ENCODE measurements at places on chromosomes 6 and 20.

- no peak for DNase-seq
These were observed 9.1 kb upstream of the MDGA1 start for GRCh38 chr6:37706749-37707148.

- DNase-seq: no peak
These were observed 292.8 kb downstream of the CDC5L start for GRCh38 chr6:44680202-44680720.

DNA sequence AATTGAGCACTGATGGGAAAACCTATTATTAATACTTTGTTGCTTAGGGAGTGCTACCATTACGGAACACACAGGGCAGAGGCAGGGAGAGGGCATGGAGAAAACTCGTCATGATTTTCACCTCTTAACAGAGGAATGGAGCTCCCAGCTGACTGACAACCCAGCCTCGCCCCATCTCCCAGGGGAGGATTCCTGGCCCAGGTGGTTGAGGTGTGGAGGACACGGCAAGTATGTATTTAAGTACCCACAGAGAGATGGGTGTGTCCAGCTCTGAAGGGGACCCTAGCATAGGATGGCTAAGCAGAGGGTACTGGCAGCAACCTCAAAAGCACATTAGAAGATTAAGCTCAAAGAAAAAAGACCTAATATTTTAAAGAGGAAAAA, 261.9 kb upstream of the MOCS1 start:
- DNase-seq: no peak

- no peak for DNase-seq
These were observed 75.3 kb downstream of the SLC23A2 start for GRCh38 chr20:4925842-4926530.

- DNase-seq: no peak
These were observed 77.9 kb upstream of the TULP1 start for GRCh38 chr6:35590622-35591066.

GRCh38 chr6:138440758-138441357, 36.8 kb downstream of the HEBP2 start:
- no peak for DNase-seq

DNA sequence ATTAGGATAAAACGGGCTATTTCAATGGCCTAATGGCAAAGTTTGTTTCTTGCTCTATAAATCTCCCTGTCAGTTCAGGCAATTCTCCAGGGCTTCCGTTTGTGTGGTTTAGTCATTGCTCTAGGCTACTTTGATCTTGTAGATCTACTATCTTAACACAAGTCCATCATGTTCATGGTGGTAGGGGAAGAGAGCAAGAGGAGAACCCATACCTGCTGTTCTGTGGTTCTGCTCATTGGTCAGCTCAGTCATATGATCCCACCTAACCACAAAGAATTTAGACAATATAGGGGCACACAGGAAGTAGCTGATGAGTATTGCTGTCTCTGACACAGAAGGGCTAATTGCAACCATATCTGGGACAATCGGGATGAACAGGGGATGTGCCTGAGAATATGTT, 4.9 kb upstream of the DEK start:
- DNase-seq: no peak

- DNase-seq: no peak
These were observed 441.8 kb upstream of the DEFB115 start for GRCh38 chr20:30815577-30816181.

DNA sequence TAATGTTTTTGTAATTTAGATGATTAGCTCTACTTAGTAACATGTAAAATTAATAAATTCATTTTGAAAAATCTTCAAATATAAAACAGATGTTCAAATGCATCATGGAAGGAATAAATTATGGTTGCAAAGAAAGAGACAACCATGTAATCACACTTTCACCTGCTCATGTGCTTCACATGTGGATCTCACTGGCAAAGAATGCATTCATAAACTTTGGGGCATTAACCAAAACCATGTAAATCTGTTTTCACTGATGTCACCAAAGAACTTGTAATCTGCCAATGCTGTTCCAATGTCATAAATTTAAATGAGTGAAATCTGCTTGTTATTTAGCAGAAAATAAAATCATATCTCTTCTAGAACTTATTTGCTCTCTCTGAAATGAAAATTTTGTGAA, 142.7 kb downstream of the TENT5A start:
- DNase-seq: no peak

- DNase-seq: no peak
These were observed at the start of gene B3GAT2 for GRCh38 chr6:70956451-70957283. B3GAT2 (minus strand) TSS chr6:70957060; CDS start chr6:70956429, 631 bp downstream.

DNA sequence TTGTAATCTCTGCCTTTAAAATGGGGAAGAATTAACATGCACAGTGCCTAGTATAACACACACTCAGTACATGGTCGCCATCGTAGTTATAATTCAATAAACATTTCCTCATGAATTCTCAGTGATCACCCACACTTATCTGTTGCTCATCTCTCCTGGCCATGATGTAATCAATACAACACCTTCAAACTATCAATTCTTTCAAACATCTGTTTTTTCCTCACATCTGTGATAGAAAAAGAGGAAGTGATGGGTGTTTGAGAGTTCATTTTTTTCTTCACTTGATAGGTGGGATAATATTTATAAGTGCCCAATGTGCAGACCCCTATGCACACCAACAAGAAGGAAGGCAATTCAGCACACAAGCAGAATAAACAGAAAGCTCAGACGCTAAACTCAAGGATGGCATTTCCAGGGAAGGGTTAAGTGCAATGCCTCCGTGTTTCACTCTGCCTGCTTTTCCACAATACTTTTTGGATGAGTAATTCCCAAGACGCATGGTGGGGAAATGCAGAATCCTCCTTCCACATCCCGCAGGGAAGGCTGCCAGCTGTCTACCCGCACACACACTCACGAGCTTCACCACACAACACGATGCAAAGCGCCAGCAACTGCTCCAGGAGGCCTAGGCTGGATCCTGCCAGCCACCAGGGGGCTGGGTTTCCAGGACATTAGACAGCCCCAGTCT, 100.3 kb downstream of the GMPR start:
- DNase-seq: no peak

GRCh38 chr6:107692351-107692750, 131.8 kb downstream of the SCML4 start:
- DNase-seq: no peak

DNA sequence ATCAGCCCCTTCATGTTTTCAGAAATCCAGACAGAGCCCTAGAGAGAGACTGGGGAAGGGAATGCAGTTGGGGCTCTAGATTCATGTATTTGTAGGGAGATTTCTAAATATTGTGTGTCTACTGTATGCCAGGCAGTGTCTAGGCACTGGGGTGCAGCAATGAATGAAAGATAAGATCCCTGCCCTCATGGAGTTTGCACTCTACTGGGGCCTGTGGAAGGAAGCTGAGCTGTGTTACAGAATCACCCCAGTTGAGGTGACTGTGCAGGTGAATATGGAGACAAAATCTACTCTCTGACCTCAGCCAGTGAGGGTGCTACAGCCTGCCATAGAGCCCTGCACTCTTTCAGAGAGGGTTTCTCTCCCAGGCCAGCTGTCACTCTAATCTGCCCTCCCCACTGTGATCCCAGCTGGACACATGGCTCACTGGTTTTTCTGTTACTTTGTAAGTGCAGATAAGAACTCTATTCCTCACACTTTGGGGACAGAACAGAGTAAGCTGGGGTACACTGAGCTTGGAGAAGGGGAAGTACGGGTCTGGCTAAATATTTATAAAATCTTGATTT, 69.2 kb upstream of the E2F3 start:
- no peak for DNase-seq

GRCh38 chr6:86937219-86938079, at the start of gene HTR1E:
HTR1E (plus strand) TSS chr6:86937528; CDS start chr6:87015335, 77,807 bp downstream.
- no peak for DNase-seq

DNA sequence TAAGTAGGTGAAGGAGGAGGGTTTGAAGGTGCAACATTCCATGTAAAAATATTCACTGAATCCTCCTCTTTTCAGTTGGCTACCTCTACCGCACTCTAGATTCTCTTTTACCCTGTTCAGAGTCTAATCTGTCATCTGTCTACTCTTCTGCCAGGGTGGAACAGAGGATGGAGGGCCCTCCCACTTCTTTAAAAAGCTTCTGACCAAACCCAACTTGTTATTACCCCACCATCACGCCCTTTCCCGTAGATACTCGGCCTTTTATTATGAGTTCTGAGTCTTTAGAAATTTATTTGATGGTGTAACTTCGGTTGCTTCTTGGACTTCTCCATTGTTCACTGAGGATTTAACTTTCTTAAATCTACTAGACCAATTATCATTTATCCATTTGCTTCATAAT, 11.7 kb downstream of the STX11 start:
- no peak for DNase-seq

GRCh38 chr6:169427856-169428255, 174.2 kb upstream of the THBS2 start:
- DNase-seq: no peak

DNA sequence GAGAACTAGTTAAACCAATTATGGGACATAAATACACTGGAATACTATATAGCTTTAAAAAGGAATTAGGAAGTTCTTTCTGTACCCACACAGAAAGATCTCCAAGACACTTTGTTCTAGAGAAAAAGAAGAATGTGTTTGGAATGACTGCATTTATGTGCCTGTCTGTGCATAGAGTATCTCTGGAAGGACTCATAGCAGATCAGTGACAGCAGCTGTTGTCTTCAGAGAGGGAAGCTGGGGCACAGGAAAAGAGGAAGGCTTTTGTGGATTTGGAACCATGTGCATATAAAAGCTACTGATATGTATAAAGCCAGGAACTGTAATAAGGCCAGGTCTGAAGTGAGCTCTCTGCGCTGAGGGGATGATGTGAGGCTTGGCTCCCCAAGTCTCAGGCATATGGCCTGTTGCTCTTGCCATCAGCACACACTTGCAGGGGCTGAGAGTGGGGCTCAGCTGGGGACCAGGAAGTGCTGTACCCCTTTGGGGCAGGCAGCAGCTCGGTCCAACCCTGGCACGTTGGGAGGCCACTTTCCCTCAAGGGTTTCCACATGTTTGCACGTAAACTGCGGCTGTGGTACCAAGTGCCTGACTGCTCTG, 31.8 kb upstream of the CCDC167 start:
- DNase-seq: no peak

- no peak for DNase-seq
These were observed 76.8 kb downstream of the TCP11 start for GRCh38 chr6:35064290-35064689.

DNA sequence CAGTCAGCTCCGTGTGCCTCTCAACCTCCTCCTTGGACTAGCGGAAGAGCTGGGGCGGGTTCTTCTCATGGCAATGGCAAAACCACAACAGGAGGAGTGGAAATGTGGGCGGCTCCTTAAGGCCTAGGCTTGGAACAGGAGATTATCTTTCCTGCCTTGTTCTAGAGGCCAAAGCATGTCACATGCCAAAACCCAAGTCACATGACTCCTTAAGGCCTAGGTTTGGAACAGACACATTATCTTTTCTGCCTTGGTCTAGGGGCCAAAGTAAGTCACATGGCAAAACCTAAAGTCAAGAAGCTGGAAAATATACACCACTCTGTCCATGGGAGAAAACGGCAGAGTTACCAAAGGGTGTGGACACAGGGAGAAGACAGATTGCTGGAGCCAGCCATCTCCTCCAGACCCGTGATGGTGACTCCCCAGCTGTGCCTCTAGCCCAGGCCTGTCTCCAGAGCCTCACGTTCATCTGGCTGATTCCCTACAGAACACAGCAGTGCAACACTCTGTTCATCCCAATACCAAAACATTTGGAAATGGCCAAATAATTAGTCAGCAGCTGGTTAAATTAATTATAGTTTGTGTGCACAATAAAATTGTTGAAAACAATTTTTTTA, 34.2 kb downstream of the ANKRD60 start:
- DNase-seq: no peak

DNA sequence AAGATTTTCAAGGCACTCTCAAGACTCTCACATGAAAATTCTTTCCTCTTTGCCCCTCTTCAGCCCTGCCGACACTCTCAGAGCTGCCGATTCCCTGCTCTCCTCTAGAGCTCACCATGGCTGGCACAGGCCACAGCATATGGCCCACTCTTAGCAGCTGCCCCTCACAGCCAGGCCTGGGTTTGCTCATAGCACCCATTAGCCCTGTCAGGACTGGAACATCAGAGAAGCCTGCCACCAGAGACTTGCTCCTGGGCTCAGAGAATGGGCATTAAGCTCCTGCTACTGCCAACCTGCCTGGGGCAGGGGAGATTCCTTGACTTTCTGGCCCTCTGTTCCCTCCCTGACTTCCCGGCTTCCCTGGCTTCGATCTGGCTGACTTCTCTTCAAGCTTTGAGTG, 96.7 kb downstream of the LRFN2 start:
- DNase-seq: no peak

- DNase-seq: no peak
These were observed 235.2 kb downstream of the LRFN2 start for GRCh38 chr6:40352006-40352405.

- no peak for DNase-seq
These were observed 33.2 kb upstream of the TASP1 start for GRCh38 chr20:13671916-13672378.

DNA sequence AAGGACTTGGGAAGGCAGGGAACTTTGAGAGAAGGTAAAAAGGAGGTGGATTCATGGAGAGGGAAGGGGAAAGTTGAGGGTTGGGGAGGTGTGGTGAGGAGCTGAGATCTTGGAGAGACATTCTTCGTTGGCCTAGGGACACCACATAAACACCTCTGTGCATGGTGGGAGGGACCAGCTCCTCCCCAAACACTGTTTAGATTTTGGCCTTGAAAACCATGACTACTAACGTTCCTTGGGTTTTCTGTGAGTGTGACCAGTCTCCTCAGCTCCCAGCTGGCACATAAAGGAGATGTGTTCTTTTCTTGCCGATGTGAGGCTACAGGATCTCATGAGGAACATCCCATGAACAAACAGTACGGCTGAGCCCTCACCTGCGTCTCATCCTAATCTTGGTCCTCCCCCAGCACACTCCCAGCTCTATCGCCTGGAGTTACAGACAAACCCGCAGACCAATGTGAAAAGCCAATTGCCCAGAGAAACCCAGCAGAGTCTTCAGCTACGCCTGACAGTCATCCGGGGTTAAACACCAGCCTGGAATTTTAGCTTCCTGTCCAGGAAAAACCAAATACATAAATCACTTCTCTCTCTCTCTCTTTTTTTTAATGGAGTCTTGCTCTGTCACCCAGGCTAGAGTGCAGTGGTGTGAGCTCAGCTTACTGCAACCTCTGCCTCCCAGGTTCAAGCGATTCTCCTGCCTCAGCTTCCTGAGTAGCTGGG, 22.0 kb upstream of the DDR1 start:
- DNase-seq: no peak

GRCh38 chr6:163775313-163775712, 360.8 kb downstream of the QKI start:
- DNase-seq: no peak

DNA sequence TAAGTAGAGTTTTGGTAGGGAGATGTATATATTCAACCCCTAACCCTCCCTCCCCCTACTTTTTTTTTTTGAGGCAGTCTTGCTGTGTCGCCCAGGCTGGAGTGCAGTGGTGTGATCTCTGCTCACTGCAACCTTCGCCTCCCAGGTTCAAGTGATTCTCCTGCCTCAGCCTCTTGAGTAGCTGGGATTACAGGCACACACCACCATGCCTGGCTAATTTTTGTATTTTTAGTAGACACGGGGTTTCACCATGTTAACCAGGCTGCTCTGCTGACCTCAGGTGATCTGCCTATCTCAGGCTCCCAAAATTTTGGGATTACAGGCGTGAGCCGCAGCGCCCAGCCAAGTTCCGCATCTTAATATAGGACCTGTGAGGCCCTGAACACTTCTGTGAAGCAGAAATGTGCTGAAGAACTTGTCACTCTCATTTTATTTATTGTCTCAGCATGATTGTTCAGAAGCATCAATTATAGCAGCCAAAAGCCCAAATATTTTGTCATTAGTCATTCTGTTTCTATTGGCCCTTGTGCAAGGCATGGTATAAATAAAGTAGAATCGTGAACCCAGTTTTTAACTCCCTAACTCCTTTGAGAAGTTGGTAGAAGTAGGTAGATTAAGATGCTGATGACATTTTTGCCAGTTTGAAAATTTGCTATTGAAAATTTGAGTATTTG, 19.4 kb downstream of the DSTN start:
- DNase-seq: no peak
